ENCODE measurements at places on chromosomes 7 and 10.
A peak's percentile ranks its signal among the peaks of the same experiment; 100 is the strongest.

- no peak for DNase-seq
Measured at GRCh38 chr10:33653584-33654367, 319.3 kb upstream of the NRP1 start.

GRCh38 chr7:137669706-137670105, 177.1 kb downstream of the DGKI start:
- no peak for DNase-seq

- no peak for DNase-seq
Measured at GRCh38 chr10:77555591-77556212, 81.9 kb downstream of the KCNMA1 start.

- DNase-seq: no peak
Measured at GRCh38 chr7:73681031-73681430, 2.2 kb downstream of the DNAJC30 start.

DNA sequence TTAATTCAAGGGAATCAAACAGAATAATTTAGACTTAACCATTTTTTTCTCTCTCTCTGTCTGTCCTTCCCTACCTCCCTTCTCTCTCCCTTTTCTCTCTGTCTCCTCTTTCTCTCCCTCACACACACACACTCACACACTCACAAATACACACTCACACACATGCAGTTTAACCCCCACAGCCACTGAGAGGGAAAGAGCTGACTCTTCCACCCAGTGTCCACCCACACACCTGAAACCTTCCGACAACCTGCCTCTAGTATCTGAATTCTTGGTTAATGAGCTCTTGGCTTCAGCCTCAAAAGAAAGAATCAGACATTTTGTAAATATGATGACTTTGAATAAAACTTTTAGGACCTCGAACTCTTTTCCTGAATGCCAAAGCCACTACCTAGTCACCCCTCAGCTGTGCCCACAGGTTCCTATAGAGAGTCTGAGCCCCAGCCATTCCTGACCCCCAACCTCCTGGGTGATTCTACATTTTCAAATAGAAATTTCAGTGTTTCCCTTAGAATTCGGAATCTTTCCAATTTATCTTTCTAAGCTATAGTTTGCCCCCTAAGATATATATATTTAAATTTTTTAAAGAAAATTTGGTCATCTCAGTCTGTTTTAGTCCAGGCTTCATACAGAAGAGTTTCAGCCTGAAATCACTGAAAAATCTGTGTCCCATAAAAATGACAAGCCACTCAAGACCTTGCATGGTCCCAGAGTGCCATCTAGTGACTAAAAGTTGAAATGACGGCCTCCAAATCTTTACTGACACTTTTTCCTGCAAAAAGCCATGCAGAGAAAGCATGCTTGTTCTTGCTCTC, 202.8 kb downstream of the IPMK start:
- peak; percentile 8 for DNase-seq

DNA sequence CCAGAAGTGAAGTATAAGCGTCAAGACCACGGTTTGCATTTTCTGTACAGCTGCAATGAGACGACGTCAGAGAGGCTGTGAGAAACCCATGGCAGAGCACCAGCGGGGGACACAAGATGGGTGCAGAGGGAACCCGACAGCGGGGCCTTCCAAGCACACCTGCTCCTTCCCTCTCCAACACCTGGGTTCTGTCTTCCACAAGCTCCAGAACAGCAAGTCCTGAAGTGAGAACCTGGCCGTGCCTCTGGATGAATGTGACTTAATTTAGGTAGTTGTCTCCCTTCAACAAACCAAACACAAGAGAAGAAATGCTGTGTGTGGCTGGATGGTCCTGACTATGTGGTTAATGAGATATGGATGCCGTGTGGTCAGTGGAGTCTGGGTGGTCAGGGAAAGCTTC, 76.1 kb downstream of the ADAM12 start:
- DNase-seq: no peak

DNA sequence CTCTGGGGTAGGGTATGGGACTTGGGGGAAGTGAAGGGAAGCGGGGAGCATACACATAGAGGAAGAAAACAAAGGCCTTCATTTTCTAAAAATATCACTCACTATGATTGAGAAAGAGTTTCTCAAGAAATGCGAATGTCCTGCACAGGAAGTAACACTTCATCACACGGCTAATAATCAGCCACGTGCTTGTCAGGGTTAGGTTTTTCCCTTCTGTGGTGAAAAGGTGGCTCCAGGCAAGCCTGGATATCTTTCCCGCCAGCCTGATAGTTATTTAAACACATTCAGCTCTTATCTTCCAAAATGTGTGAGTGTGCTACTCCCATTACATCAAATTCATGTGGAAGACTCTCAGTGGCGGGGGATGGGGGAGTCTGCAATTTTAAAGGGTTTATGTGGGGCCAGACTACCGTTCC, 166.4 kb upstream of the ADO start:
- no peak for DNase-seq

DNA sequence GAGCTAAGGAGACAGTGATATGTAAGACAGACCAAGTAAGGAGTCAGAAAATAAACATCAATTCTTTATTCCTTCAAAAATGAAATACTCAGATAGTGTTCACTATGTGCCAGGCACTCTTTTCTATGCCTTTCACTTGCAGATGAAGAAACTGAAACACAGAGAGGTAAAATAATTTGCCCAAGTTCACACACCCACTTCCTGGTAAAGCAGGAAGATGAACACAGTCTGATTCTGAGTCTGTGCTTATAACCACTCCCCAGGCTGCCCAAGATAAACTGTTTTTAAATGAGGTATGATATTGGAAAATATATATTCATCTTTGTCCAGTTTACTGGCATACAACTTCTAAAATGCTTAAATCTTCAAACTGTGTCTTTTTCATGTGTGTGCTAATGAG, 294.4 kb upstream of the NPVF start:
- DNase-seq: no peak

GRCh38 chr10:49150426-49150825, 16.6 kb upstream of the FAM170B start:
- no peak for DNase-seq

DNA sequence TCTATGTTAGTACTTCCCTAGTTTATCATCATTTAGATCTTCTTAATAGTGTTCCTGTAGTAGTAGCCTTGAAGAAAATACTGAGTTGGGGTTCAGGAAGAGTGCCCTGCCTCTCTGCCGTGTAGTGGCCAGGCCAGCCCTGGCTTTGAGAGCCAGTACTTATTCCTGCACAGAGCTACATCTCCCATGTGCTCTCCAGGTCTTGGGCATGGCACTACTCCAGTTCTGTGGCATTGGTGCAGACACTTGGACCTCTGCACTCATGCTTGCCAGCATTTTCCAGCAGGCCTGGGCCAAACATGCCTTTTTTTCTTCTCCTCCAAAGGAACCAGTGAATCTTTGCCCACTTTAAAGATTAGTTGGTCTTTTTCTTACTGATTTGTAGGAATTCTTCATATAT, 5.3 kb downstream of the GNG11 start:
- no peak for DNase-seq

- no peak for DNase-seq
Measured at GRCh38 chr10:29869593-29869992, 189.8 kb downstream of the JCAD start.

DNA sequence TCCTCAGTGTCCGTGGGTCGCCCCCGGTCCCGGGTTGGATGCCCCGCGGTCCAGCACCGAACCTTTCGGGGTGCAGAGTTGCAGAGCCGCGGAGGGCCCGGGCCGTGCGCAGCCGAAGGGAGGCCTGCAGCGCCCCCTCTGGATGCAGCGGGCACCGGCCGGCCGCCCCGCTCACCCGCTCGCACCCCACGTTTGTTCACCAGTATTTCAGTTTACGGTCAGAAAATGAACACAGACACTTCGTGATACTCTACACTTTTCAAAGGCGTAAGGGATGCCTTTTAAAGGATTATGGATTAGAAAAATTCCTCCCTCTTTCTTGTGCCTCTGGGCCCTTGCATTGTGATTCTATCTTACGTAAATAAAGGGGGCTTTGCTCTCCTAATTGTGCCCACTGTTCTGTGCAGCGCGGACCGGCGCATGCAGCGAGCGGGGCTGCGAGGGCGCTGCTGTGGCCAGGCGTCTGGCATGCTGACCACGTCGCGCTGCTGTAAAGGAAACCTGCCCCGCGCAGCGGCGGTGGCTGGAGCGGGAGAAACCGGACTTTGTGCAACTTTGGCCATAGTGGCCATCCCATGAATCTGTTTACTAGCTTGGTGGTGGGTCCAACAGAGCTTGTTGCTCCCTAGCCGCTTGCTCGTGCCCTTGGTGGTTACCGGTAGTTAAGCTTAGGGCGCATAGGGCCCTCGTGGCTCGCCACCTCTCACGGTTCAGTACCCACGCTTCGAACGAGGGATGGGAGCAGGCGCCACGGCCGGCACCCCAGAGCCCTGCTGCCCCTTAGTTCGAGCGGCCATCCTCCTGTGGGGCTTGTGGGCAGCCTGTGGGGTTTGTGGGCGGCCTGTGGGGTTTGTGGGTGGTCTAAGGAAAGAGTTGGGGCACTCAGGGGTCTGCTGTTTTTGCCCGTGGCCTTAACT, 739 bp upstream of the MEST start:
- no peak for DNase-seq

GRCh38 chr10:77638321-77639101, 903 bp upstream of the KCNMA1 start:
- peak; percentile 40 for DNase-seq

DNA sequence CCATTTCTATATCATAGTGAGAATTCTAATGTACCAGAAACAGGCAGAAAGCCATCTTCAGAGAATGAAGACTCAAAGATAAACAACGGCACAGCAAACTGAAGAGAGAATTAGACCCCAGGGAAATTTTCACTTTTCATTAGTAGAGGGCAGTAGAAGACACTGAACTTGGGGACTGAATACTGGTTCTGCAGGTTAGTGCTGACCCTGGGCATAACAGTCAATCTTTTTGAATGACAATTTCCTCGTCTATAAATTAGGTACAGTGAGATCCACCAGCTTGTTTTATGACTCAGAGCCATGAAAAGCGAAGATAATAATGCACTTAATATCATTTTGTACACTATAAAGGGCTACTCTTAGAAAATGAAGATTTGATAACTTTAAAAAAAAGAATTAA, 13.7 kb downstream of the FKBP14 start:
- DNase-seq: no peak
